Prostate gland (tissue), 2 donors: ENCODE measurements at places on chromosomes 12 and 14. TPM values are rescaled to one million over a fixed set of nuclear protein-coding genes. Genes with fewer than 3 reads are reported as not detected.

GRCh38 chr14:60758885-60759284 lies 24.3 kb downstream of the MNAT1 start:
- no peaks in the 10 kb centered on the region for H3K36me3 ChIP-seq
- H3K27me3 ChIP-seq, result no peaks in the 10 kb centered on the region
- no peak overlapping the region for H3K4me3 ChIP-seq
- no peaks in the 10 kb centered on the region for H3K4me1 ChIP-seq

GRCh38 chr12:237026-237815 lies 23.3 kb upstream of the SLC6A12 start:
- no peaks in the 10 kb centered on the region for H3K36me3 ChIP-seq
- no peak for DNase-seq
- H3K27ac ChIP-seq, result no peak overlapping the region

GRCh38 chr12:62584619-62585018 lies 118.0 kb downstream of the MON2 start:
- no peaks in the 10 kb centered on the region for H3K27me3 ChIP-seq
- no peaks in the 10 kb centered on the region for H3K4me1 ChIP-seq
- DNase-seq, result no peak
- H3K4me3 ChIP-seq, result no peak overlapping the region

DNA sequence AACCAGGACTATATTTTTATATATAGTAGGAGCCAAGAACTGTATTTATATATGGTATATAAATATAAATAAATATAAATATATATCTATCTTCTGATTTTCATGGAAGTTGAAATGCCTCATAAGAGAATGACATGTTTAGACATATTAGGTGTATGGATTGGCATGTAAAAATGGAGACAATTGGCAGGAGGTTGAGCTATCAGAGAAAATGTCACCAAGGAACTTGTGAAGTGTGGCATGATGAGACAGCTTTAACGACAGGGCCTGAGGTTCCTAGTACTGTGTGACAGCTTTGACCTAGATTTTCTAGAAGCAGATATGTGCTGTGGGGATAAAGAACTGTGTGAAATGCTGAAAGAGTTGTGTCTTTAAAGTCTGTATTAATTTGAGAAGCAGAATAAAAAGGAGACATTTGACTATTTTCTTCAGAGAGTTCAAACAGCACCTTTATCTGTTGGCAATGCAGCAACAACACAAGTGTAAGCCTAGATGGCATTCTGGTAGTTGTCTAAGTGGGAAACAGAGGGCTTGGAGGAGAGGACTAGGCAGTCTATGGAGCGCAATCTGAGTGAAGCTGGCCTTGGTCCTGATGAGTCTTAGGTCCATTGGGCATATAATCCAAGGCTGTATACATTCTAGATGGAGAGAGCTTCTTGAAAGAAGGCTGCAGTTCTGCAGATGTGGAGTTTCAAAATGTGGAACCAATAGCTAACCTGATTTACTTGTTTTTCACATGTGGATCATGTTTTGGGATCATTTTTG lies 47.7 kb upstream of the MDGA2 start:
- no peaks in the 10 kb centered on the region for H3K4me1 ChIP-seq
- no peaks in the 10 kb centered on the region for H3K27me3 ChIP-seq
- H3K27ac ChIP-seq, result no peak overlapping the region
- no peak for DNase-seq
- no peak overlapping the region for H3K4me3 ChIP-seq

DNA sequence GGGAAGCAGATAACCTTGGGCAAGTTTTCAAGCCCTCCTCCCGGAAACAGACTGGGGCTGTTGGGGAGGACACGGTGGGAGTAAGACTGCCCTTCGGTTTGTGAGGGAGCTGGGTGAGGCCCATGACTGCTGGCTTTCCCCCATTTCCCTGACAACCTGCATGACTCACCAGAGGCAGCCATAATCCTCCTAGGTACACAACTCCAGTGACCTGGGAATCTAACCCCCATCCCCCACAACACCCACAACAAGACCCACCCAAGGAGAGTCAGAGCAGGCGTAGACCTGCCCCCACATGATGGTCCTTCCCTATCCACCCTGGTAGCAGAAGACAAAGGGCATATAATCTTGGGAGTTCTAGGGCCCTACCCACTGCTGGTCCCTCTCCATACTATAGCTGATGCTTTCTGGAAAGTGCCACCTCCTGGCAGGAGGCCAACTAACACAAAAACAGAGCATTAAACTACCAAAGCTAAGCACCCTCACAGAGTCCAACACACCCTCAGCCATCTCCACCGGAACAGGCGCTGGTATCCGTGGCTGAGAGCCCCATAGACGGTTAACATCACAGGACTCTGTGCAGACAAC lies 14.8 kb downstream of the DDX24 start:
- no peak overlapping the region for H3K4me3 ChIP-seq
- H3K27ac ChIP-seq, result no peak overlapping the region
- H3K36me3 ChIP-seq, result no peaks in the 10 kb centered on the region
- H3K27me3 ChIP-seq, result no peaks in the 10 kb centered on the region
- peaks cover 2% of the 10 kb centered on the region for H3K4me1 ChIP-seq

DNA sequence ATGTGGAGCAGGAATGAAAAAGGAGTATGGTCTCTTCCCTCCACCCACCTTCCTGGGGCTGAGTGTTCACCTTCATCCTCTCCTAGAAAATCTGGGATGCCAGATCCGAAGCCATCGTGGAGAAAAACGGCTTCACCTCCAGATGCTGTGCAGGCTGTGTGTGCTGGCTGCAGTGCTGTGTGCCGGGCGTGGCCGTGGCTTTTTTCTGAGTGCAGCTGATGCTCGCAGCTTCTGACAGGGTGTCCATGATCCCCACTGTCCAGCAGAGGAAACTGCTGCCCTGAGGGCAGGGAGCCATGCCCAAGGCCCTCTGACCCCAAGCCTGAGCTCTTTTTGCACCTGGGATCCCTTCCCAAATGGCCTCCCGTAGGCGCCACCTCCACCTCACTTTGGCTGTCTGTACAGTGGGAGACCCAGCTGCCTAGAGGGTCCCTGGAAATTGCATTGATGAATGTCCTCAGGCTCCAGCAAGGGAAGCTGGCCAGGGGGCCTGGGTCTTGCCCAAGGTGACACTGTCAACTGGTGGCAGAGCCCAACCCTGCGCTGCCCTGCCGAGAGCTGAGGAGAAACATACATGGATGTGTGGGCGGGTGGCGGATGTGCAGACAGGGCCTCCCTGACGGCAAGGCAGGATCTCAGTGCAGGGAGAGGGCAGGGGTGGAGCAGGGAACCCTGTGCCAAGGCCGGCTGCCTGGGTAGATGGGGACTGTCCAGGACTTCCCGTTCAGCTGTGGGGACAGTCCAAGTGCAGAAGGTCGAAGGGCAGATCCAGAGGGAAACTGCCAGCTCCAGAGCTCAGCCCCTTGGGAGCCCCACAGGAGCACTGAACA lies 53.3 kb downstream of the BEGAIN start:
- peak; percentile 3 for DNase-seq
- H3K27ac ChIP-seq, result no peak overlapping the region
- no peak overlapping the region for H3K4me3 ChIP-seq
- H3K4me1 ChIP-seq, result no peaks in the 10 kb centered on the region

Gene ZFHX2
- total RNA-seq, result 3.1 TPM

Gene P2RX7
- 1.4 TPM for total RNA-seq

Gene LGR5
- total RNA-seq, result 0.91 TPM
